GDM1 (cell line): ENCODE measurements at places on chromosomes 2 and 18.

DNA sequence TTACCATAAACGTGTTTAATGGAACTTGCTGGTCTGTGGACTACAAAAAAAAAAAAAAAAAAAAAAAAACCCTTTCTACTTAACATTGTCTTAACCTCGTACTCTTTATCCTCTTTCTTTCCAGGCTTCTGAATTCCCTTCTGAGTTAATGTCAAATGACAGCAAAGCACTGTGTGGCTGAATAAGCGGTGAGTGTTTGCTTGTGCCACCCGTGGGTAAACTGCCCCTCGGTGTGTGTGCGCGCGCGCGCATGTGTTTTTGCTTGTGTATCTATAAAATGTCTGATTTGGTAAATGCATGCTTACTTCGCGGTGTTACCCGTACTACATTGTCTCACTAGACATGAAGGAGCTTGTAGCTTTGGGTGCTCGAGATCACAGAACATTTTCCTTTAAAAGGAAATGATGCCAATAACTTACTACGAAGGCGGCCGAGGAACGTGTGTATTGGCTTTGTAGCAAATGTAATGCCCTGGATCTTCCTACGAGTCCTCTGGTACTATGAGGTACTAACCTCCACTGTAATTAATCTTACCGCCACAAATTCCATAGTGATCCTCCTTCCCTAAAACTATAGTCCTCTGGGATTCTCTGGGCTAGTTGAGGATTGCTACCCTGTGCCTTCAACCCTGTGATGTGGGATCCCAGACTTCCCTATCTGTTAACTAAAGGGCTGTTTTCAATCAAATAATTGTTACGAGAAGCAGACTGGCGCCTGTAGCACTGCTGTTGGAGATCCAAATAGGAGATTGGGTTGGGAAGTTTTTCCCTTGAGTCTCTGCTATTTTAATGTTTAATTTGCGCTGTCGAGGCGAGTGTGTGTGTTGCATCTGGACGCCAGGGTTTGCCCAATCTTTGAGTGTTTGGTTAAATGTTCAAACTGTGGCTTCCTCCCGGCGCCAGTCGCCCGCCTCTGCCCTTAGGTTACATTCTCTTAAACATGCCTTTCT lies 1.1 kb downstream of the ID2 start:
- DNase-seq = no peak

- no peak for DNase-seq
These were observed 92.1 kb downstream of the TMEM18 start for GRCh38 chr2:584863-585823.

DNA sequence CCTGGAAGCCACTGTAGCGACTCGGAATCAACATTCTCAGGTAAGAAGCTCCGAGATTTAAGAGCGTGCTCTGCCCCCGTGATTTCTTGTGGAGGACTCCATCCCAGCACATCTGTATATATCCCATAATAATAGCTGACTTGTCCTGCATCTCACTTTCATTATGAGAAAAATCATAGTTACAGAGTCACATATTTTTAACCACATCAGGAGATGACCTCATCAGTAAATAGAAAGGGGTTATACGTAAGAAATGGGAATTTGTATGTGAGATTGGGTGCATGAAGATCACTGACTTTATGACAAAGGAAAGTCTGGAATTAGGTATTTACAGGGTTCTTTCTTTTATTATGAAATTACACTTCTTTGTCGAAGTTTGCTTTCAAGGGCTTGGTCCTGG lies 16.4 kb upstream of the TMEM18 start:
- no peak for DNase-seq

- no peak for DNase-seq
These were observed 1.9 kb upstream of the ITSN2 start for GRCh38 chr2:24362253-24362652.

- no peak for DNase-seq
These were observed 11.8 kb downstream of the IL36G start for GRCh38 chr2:112989611-112990010.

- DNase-seq = no peak
These were observed 312.3 kb downstream of the PRKCE start for GRCh38 chr2:45963816-45964215.

DNA sequence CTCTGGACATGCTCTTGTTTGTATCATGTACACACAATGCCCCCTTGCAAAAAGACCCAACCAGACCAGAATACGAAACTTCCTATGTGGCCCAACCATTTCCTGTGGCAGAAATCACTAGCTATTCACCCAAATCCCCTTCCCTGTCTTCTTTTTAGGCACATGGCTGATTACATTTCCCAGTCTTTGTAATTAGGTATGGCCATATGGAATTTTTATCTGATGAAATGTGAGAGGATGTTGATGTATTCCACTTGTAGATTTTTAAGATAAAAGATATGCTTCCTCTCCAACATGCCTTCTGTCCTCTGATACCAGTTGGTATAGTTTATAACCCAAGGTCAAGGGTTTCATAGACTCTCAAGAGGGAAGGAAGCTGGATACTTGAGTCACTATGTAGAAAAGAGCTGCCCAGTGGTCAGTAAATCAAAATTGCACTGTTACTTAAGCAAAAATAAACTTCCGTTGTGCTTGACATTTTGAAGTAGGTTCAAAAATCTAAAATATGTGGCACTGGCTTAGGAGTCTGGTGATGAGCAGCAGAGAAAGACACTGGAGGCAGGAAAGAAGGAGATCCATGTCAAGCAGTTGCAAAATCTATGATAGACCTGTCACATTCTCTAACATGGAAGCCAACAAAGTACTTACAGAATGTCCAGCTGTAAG lies 297.4 kb downstream of the SMAD2 start:
- no peak for DNase-seq

DNA sequence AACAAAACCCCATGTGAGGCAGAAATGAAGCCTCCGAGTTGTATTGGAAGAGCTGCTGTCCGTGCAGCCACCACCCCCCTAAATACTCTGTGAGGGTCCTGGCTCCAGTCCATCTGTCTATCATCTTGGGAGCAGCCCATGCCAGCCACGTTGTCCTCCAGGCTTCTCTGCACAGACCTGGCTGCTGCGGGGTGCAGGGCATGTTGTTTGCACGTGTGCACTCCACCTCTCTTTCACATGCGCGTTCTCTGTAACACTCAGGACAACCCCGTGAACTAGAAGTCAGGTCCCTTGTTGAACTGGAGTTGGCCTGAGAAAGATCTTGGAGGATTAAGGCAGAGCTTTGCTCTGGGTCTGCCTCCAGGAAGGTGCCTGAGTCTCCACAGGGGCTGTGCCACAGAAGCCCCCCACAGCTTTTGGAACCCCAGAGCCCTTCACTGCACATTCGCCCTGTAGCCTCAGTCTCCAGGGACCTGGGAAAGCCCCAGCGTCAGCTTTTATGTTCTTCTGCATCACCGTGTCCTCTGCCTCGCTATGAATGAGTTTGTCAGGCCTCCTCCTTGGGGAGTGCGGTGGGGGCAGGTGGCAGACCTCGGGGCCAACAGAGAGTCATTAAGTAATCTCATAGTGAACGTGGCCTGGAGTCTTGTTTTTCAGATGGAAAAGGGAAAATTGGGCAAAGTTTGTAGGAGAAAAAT lies 16.6 kb downstream of the RTP5 start:
- no peak for DNase-seq

GRCh38 chr2:60550178-60550983 lies 3.1 kb downstream of the BCL11A start:
- DNase-seq = peak; percentile 80

- DNase-seq = no peak
These were observed 20.1 kb downstream of the CAPN14 start for GRCh38 chr2:31197166-31197565.

GRCh38 chr2:106147159-106147558 lies 46.9 kb downstream of the UXS1 start:
- DNase-seq = no peak

DNA sequence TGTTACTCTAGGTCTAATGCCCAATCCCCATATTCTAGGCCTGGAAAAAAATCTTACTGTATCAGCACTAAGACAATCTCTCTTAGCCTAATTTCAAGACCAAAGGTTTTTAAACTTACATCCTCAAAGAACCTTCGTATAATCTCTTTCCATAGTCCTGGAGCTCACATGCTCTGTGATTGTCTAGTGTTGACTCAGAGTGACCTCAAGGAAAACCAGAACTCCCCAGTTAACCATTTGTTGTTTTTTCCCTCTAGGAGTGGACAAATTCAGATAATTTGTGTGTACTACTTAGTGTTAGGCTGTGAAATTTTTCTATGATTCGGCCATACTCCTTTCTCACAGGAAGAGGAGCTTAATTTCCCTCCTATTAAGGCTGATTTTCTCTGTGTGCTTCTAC lies 536.1 kb downstream of the SLC4A3 start:
- DNase-seq = no peak

GRCh38 chr2:68837861-68838341 lies 33.3 kb downstream of the BMP10 start:
- DNase-seq = no peak

- DNase-seq = no peak
These were observed 307.5 kb upstream of the ZEB2 start for GRCh38 chr2:144827404-144827803.

DNA sequence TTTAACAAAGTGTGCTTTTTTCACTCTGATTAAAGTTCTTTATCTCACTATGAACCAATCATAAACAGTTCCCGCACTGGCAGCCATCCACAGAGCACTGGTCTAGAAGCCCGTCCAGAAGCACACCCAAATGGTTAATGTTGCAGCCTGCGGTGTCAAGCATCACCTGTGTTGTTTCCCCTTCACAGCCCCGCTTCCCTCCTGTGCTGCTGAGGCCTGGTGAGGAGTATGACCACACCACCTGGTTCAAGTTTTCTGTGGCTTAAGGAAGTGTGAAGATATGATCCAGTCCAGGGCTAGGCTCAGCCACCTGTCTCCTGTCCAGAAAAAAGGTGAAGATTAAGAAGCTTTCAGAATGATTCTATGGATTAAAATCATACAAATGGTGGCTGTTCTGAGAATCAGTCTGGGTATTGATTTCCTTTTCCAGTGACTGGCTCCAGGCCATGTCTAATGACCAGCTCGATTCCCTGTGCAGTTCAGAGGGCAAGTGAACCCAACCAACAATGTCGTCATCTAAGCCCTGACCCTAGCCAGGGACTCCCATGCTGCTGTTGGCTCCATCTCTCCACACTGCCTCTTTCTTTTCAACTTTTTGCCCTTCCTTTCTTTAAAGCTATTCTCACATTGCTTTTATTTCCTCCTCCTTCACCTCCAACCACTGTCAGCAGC lies 17.7 kb downstream of the SRSF7 start:
- no peak for DNase-seq

DNA sequence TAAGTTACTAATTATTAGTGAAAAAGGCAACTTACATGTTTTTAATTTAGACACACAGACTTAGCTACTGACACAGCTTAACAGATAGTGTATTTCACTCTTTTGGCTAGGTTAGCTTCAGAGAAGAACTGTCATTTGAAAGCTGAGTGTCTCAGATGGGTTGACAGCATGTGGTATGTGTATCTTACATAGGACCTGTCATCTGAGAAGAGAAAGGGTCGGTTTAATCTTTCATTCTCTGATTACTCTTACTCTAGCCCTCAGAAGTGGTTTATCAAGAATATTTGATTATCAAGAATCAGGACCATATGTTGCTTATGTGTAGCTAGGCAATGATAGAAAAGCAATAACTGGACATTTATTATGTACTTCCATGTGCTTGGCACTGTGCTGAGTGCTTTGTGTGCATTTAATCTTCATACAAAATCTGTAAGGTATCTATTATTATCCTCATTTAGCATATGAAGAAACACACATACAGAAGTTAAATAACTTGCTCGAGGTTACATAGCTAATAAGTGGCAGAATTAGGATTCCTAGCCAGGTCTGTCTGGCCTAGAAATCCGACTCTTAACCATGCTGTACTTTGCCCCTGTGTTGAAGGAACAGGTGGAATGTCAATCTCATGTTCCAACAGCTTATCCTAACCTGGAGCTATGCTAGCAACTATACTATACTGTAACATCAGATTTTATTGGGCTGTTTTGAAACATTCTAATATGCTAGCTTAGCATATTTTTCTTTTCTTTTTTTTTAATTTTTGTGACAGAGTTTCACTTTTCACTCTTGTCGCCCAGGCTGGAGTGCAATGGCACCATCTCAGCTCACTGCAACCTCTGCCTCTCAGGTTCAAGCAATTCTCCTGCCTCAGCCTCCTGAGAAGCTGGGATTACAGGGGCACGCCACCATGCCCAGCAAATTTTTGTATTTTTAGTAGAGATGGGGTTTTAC lies 28.4 kb downstream of the CFLAR start:
- DNase-seq = no peak

DNA sequence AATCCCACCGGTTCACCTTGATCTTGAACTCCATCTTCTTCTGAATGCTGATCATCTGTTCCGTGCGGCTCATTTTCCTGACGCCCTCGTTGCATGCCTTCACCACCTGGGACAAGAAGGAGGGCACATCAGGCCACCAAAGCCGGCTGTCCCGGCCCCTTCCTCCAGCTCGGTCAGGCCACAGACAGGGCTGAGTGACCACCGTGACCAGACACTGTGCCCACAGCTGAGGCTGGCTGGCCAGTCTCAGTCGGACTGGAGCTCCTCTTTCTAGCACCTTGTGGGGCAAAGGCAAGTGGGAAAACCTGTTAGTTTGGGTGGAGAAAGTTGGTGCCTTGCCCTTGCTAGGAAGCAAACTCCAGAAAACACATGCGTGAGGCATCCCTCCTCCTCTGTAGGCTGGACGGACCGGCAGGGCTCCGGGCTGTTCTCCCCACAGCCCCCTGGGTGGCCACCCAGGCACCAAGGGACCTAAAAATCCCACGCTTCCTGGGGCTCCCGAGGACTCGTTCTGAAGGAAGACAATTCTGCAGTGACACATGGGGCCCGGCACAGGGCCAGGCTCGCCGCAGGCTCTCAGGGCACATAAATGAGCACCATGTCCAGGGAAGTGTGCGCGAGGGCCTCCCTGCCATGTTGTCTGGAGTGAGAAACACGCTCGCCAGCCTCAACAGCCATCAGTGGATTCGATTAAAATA lies 15.3 kb downstream of the SNORC start:
- DNase-seq = no peak

- DNase-seq = no peak
These were observed 223.4 kb downstream of the SP3 start for GRCh38 chr2:173741759-173742158.

GRCh38 chr18:51721388-51721787 lies 523.9 kb upstream of the MEX3C start:
- no peak for DNase-seq

GRCh38 chr2:164146441-164146840 lies 410.6 kb upstream of the FIGN start:
- DNase-seq = no peak

- no peak for DNase-seq
These were observed 18.4 kb downstream of the ST8SIA5 start for GRCh38 chr18:46738491-46738890.

DNA sequence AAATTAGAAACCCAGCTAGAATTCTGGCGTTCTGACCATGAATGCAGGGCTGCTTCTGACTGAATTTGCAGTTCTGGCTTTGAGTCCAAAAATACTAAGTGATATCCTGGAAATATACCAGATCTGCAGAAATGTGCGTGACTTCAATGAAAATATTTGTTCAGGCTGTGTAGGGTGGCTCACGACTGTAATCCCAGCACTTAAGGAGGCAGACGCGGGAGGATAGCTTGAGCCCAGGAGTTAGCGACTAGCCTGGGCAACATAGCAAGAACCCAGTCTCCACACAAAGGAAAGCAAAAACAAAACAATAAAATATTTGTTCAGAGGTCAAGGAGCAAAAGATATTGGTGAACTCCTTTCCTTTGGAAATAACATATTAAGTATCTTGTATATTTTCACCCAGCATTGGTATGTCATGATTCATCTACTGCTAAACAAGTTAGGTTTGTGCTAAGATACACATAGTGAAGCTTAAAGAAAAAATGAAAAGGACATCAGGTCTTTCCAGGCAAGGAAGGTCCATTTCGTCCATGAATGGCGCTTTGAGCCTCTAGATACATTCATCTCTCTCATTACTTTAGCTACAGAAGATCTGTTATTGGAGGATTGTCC lies 239.2 kb downstream of the CMPK2 start:
- DNase-seq = no peak
